T-helper 1 cell treated with Interleukin-12 subunit alpha and Interleukin-12 subunit beta and Interleukin-4 antibody, amounts not matched to agents 30 ng/mL and 1 ng/mL, for 36 hours (primary cell): ENCODE measurements at places on chromosomes 2 and 18. TPM values are rescaled to one million over a fixed set of nuclear protein-coding genes. Genes with fewer than 3 reads are reported as not detected.

Gene TRPM8
- total RNA-seq = not detected in 2 replicates

Gene CENPA
- total RNA-seq = 27.7 and 29.5 TPM in 2 replicates

Gene CCDC74A
- 2.3 and 4.0 TPM in 2 replicates for total RNA-seq

Gene CXCR1
- 0.54 and 0.76 TPM in 2 replicates for total RNA-seq

Gene FASTKD1
- 35.9 and 39.2 TPM in 2 replicates for total RNA-seq

Gene SPATA3
- total RNA-seq = not detected in 2 replicates

Gene ARHGAP15
- 178 and 182 TPM in 2 replicates for total RNA-seq
